CD8-positive, alpha-beta T cell (primary cell): ENCODE measurements at places on chromosomes 3 and 15.

DNA sequence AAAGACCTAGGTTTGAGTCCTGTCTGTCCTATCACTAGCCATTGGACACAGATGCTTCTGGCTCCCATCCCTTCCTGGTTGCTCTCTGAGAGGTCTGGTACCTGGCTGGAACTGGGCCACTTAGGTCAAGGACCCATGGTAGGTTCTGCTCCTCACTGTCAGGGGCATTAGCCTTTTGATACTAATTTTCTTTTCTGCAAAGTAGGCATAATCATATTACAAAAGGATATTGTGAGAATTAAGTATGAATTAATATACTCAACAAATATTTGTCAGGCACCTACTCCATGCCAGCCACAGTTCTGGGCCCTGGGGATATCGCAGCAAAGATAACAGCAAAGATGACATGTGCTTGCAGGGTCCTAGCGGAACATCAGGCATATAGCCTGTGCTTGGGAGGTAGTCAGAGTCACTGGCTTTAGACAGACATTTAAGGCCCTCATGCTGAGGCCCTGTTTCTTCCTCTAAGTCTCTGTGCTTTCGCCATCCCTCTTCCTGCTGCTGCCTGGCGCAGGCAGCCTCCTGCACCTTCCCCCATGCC, 25.6 kb upstream of the LCTL start:
- no peak for DNase-seq

GRCh38 chr15:48904758-48905157, 26.8 kb downstream of the EID1 start:
- no peak for DNase-seq

GRCh38 chr15:44308889-44309288, 20.4 kb downstream of the GOLM2 start:
- no peak for DNase-seq

- no peak for DNase-seq
These were observed 23.6 kb downstream of the PRR20G start for GRCh38 chr3:127264292-127264691.

- DNase-seq = no peak
These were observed 190.4 kb downstream of the FOXP1 start for GRCh38 chr3:71393093-71393492.

DNA sequence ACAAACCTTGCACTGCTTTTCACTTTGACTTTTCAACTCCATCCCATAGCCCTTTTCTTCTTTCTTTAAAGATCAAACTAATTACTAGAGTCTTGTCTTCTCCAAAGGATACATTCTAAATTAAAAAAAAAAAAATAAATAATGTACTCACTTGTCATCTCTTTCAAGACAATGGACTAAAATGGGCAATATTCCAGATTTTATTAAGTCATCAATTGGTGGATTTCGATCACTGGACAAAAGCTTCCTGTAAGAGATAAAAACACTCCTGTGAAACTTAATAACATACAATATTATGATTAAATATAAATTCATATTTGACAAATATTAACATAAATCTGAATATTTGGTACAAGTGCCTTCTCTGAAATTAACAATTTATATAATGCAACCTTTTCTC, 34.1 kb downstream of the KPNA4 start:
- no peak for DNase-seq

GRCh38 chr3:45518376-45519135, 76.0 kb upstream of the LIMD1 start:
- no peak for DNase-seq

- DNase-seq = no peak
These were observed 33.5 kb downstream of the TGFBR2 start for GRCh38 chr3:30639937-30640336.

- no peak for DNase-seq
These were observed 1.1 kb downstream of the FAM131A start for GRCh38 chr3:184338511-184338945.

- no peak for DNase-seq
These were observed 49.3 kb upstream of the IGF2BP2 start for GRCh38 chr3:185874119-185874518.
